ENCODE measurements at places on chromosomes 11 and 22.
A peak's percentile ranks its signal among the peaks of the same experiment; 100 is the strongest.

DNA sequence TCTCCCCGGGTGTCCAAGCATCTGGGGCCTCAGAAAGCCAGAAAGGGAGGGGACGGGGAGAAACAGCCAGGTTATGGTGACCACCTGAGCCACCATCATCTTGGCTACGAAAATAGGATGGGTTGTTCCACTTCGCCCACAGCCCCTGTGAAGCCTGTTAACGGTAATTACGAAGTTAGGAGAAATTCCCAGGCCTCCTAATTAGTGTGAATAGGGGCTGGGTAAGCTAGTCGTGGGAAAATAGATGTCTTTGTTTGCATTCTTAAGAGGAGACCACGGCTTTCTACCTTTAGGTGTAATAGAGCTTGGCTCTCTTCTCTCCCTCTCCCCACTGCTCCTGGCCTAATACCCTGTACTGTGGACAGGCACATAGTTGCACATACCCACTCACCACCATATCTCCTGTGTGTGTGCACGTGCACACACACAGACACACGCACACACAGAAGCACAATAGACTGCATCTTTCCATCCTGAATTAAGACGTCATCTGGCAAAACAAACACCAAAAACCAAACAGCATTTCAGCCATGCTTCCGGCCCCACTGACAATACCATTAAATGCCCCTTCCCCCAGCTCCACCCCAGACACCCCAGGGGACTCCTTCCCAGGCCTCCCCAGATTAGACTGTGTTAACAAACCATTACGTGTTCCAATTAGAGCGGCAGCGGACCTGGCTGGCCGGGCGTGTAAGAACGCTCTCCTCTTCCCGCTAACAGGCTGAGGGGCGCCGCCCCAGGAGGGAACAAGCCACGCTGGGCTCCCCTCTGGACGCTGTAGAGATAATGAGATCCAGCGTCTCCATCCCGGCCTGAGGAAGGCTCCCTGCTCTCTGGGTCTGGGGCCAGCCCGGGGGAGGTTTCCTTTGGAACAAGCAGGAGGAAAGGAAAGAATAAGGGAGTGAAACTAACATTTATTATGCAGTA lies 72.8 kb downstream of the TP53I11 start:
- DNase-seq: peak; percentile 73

- DNase-seq: no peak
These were observed 16.5 kb downstream of the CELSR1 start for GRCh38 chr22:46520880-46521279.

DNA sequence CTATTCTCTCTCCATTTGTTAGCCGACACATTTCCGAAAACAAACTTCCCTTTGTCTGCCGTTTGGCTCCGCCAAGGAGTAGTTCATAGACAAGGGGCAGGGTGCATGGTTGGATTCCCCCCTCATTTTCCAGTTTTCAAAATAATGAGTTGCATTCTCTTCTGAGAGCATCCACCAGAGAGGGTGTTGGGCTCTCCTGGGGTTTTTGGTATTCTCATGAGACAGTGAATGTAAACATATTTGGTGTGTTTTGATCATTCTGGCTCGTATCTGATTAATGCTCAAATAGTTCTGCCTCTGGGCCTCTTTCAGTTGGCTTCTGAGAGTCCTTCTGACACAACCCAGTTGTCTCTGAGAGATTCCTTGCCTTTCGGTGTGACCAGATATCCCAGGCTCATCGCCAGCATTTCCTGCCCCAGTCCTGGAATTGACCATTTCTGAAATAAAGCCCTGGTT lies 21.7 kb downstream of the GRAMD4 start:
- no peak for DNase-seq

DNA sequence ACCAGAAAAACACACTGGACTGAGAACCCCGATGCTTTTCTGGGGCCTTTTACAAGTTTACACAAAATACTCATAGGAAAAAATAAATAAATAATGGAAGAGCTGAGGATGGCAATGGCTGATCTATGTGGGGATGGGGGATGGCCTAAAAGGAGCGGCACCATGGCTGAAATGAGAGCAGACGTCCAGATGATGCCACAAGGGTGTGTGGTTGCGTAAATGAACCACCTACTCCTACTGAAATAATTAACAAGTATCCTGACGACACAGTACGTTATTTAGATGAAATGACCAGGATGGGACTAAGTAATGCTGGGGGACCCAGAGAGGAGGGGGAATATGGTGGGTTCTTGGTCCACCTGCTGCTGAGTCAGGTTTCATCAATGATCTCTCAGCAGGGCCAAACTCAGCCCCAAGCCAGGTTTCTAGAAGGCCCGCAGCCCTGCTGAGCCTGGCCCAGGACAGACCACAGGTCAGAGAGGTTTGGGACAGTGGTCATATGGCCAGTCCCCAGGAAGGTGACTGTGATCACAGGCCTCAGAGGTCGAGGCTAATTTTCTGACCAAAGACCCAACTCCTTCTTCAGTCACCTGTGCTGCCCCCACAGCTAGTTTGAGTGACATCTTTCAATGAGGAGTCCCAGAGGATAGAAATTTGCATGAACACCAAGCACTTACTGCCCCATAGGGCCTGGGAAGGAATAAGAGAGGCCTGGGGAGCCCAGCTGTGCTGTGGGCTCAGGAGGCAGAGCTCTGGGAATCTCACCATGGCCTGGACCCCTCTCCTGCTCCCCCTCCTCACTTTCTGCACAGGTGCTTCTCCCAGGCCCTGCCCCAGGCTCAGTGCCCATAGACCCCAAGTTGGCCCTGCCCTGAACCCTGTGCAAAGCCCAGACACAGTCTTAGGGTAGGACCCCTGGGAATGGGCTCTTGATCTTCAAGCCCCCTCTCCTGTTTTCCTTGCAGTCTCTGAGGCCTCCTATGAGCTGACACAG lies 76.3 kb upstream of the IGLL5 start:
- no peak for DNase-seq

- DNase-seq: no peak
These were observed 48.2 kb downstream of the CSF2RB start for GRCh38 chr22:36961626-36962025.

- DNase-seq: no peak
These were observed 76.9 kb downstream of the DKK3 start for GRCh38 chr11:11931461-11932055.

GRCh38 chr11:20443596-20443995 lies 56.1 kb downstream of the PRMT3 start:
- no peak for DNase-seq

- DNase-seq: no peak
These were observed 292.3 kb downstream of the METTL15 start for GRCh38 chr11:28400331-28401100.

- no peak for DNase-seq
These were observed 5.8 kb downstream of the KLHL35 start for GRCh38 chr11:75427181-75427580.

GRCh38 chr11:32586576-32587190 lies 3.1 kb downstream of the EIF3M start:
- DNase-seq: no peak

DNA sequence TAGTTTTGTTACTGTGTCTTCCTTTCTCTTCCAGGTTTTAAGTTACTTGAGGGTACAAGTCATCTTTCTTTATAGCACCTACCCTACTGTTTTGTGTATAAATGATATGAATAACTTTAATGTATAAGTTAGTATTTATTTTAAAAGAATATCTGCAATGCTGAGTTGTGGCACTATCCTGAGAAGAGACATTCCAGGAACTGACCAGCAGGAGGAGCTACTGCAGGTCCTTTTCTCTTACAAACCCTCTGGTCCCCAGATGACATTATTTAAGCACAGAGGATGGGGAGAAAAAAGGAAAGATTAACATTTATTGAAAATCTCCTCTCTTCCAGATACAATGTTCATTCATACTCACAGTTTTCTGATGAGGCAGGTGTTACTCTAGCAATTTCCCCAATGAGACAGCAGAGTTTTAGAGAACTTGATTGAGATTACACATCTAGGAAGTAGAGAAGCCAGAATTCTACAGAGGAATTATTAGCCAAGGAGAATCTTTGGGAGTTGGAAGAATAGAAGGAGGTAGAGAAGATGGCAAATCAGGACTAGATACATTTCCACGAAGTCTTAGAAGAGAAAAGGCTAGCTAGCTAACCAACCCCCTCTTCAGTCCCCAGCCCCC lies 541.2 kb upstream of the API5 start:
- no peak for DNase-seq

GRCh38 chr22:19932367-19933206 lies 9.0 kb upstream of the COMT start:
- no peak for DNase-seq

DNA sequence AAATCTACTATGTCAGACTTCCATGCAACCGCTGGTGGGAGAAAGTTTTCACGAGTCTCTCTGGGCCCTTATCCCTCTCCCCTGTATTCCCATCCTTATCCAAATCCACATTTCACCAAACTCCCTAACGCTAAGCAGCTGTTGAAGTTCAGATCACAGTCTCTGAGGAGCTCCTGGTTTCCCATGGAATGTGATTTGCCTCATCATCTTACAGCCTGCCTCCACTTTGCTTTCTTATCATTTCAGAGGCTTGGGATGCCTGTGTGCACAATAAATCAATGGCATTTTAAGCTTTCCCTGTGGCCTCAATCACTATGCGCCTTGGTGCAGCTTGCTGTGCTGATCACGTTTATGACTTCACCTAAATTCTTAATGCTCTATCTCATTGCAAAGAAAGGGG lies 352.4 kb upstream of the FAT3 start:
- DNase-seq: no peak

- no peak for DNase-seq
These were observed 74.5 kb upstream of the NCAM1 start for GRCh38 chr11:112886434-112887370.

- DNase-seq: no peak
These were observed 81.0 kb downstream of the IGLL1 start for GRCh38 chr22:23498811-23499798.

DNA sequence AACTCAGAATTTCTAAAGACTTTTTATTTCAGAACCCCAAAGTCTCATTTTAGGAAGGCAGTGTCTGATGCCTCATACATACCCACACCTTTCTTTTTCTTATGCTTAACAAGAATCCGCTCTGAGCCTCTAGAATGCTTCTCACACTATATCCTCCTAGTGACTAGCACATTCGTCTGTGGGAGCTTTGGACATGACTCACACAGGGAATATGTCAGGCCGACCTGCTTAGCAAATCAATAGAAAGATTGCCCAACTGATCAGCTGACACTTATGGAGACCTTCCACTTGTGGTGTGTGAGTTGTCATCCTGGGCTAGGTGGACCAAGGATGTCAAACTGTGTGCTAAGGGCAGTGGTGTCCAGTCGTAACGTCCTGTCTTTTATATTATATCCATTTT lies 129.9 kb upstream of the TTC12 start:
- no peak for DNase-seq

DNA sequence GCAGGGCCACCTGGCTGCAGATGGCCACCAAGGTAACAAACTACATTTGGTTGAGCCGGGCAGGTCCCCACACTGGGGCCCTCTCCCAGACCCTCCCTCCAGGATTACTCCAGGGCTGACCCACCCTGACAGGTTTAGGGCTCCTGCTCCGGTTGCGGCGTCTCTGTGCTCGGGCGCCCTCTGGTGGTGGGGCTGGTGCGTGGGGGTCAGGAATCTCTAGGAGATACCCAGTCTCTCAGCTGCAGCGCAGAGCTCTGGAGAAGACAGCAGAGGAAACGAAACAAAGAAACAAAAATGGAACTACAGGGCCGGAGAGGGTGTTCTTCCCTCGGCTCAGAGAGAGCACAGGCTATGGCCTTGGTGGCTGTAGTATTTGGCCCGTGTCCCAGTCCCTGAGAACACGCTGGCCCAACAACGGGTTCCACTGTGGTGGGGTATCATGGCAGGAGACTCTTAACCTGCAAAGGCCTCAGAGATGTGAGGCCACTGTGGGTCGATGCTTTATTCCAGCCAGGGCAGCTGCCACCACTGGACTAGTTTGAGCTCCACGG lies 2.4 kb downstream of the C11orf96 start:
- DNase-seq: peak; percentile 89

DNA sequence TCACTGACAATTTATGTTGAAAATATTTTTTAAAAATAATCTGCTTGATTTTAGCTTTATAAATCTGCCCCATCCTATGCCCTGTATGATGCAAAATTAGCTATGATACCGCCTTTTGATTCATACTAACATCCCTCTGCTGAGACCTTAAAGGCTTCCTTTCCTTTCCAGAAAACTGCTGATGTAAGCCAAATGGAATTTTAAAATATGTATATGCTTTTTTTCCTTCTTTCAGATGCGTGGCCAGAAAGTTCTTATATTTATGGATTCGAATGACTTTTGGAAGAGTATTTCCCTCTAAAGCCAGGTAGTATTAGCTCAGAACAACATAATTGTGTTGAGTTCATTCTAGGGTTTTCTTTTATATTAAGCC lies 34.5 kb downstream of the SFI1 start:
- no peak for DNase-seq

GRCh38 chr22:37633089-37633624 lies 6.3 kb upstream of the SH3BP1 start:
- no peak for DNase-seq

DNA sequence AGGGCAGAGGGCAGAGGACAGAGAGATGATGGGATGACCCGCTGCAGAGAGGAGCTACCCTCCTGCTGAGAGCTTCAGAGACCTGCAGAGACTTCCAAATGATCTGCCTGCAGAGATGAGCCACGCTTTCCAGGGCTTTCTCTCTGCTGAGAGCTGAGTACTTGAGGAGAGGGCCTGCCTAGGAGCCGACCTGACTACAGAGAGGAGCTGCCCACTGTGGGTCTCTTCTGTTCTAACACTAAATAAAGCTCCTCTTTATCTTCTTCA lies 45.9 kb upstream of the SC5D start:
- no peak for DNase-seq

DNA sequence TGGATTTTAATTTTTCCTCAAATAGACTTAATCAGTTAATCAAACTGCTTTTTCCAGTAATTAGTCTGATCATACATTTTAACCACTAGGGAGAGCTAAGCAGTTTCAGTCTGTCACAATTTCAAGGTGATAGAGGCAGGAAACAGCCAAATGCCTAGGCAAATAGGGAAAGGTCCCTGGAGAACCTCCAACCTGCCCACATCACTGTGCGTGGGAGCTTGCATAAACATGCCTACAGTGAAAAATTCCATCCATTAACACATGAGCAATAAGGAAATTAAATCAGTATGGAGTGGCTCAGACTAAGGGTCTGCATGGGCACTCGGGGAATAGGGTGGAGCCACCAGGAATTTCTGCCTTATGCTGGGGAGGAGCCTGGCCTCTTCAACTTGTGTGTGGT lies 74.6 kb downstream of the AASDHPPT start:
- no peak for DNase-seq

- DNase-seq: peak; percentile 42
These were observed 757 bp downstream of the RNASEH2C start for GRCh38 chr11:65719871-65720210.

GRCh38 chr11:67698247-67698646 lies 23.8 kb upstream of the ALDH3B2 start:
- DNase-seq: no peak

DNA sequence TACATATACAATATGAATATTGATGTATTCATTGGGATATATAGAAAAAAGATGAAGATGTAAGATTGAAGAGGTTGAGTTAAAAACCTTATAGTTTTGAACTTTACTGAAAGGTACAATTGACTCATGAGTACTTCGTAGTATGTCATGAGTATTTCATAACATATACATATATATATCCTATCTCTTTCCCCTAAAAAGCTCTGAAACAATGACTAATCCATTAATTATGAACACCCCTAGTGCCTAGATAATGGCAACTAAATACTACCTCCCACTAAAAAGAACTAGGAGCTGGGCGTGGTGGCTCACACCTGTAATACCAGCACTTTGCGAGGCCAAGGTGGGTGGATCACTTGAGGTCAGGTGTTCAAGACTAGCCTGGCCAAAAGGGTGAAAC lies 31.5 kb downstream of the SLC35F2 start:
- no peak for DNase-seq
